ENCODE measurements at places on chromosomes 16 and 17. TPM values are rescaled to one million over a fixed set of nuclear protein-coding genes. Genes with fewer than 3 reads are reported as not detected.

The ALG1 gene
- 21.3 TPM for total RNA-seq

DNA sequence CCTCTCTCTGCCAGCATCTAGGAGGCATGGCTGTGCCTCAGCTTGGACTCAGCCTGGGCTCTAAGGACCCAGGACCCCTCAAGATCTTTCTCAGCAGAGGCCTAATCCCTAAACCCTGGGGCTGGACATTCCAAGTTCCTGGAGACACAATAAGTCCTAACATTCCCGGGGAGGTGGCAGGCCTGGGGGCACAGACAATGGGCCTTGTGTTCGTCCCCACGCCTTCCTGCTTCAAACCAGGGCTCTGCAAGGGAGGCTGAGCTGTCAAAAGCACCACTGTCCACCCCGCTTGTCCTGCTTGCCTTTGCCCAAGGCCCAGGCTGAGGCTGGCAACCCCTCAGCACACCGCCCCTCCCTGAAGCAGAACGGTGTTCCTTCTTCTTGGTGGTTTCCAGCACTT lies 13.7 kb downstream of the SDK2 start:
- no peak overlapping the region for H3K4me3 ChIP-seq
- H3K36me3 ChIP-seq, result no peaks in the 10 kb centered on the region
- DNase-seq, result no peak
- no peaks in the 10 kb centered on the region for H3K4me1 ChIP-seq

- no peaks in the 10 kb centered on the region for H3K36me3 ChIP-seq
- no peak overlapping the region for H3K27ac ChIP-seq
- H3K27me3 ChIP-seq, result no peaks in the 10 kb centered on the region
- no peaks in the 10 kb centered on the region for H3K4me1 ChIP-seq
- DNase-seq, result no peak
Measured at GRCh38 chr16:64098451-64098850, 1023.4 kb downstream of the CDH11 start.

DNA sequence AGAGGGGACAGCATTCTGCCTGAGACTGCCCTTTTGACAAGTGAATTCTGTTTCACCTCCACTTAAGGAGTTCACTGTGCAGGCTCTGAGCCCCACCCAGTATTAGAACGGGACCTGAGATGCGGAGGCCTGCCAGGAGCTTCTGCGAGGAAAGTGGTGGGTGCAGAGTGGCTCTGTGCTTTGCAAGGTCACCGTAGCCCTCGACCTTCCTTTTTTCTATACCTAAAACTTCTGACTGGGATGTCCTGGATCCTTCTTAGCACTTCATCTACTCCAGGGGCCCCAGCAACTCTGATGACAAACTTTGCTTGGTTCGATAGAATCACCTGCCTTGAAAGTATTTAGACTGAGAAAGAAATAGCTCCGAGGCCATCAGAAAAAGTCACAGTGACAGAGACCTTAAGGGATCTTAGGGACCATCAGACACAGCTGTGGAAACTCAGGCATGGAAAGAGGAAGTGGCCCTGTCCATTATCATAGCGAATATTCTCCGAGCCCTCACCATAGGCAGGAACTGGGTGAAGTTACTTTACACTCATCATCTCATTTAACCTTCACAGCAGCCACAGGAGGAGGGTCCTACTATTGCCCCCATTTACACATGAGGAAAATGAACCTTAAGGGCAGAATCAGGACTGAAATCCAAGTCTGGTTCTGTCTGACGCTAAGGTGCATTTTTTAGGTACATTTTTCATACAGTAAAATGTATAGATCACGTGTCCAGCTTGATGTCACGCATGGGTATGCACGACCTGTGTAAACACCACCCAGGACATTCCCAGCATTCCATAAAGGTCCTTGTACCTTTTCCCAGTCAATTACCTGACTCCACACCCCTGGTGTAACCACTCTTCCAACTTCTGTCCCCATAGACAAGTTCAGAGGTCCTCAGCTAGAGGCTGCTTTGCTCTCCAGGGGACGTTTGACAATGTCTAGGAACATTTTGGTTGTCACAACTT lies 676 bp upstream of the KRT13 start:
- no peaks in the 10 kb centered on the region for H3K4me1 ChIP-seq
- DNase-seq, result no peak
- H3K27me3 ChIP-seq, result no peaks in the 10 kb centered on the region
- no peak overlapping the region for H3K4me3 ChIP-seq

DNA sequence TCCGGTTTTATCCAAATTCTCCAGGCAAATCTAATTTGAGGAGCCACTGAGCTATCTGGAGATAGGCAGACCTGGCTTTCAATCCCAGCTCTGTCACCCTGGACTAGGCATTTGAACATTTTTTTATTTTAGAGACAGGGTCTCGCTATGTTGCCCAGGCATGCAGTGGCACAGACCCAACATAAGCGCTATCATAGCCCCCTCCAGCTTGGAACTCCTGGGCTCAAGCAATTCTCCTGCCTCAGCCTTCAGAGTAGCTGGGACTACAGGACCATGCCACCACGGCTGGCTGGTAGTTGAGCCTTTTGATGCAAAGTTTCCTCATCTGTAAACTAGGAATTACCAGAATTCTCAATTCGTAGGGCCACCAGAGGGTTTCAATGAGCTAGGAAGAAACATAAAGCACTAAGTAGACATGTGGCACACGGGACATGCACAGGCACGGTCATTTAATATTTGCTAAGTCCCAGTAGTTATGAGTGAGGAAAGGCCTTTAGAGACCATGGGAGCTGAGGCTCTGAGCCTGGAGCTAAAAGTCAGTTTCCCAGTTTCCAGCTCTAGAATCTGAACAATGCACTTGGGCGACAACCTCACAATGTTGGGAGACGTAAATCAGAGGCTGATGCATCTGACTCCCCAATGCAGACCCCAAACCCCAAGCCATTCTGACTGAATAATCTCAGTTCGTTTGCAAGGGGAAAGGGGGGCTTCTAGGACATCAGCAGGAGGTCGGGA lies 1.1 kb downstream of the ELOB start:
- DNase-seq, result no peak
- peaks cover 16% of the 10 kb centered on the region for H3K4me1 ChIP-seq
- H3K27ac ChIP-seq, result no peak overlapping the region
- H3K4me3 ChIP-seq, result peak overlapping the region; percentile 62

- no peaks in the 10 kb centered on the region for H3K36me3 ChIP-seq
- no peaks in the 10 kb centered on the region for H3K4me1 ChIP-seq
- DNase-seq, result no peak
Measured at GRCh38 chr16:5875416-5875815, 777.8 kb upstream of the EEF2KMT start.

DNA sequence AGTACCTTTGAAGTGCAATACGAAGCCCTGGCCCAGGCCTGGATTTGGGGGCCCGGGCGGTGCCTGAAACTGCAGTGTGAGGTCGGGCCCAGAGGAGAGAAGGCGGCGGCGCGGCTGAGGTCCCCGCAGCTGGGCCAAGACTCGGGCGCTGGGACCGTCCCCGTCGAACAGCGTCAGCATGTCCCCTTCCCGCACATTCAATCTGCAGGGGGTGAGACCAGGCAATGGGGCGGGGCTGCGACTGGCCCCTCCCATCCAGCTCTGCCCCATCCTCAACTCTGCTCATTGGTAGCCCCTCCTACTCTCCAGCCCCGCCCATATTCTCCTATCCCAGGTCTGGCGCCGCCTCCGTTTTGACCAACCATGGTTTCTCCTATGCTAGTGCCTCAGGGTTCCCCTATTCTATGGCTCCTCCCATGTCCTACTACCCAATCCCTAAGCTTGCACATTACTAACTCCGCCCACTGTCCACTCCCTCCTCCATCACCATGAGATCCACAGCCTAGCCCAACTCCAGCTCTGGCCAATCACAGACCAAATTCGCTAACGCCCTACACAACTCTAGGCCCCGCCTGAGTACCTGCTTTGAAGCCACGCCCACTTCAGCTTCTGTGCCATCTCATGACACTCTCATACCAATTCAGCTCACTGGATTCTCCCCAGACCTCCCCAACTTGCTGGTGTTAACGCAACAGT lies 14.4 kb upstream of the CDIPT start:
- H3K4me1 ChIP-seq, result no peaks in the 10 kb centered on the region
- H3K36me3 ChIP-seq, result no peaks in the 10 kb centered on the region
- no peaks in the 10 kb centered on the region for H3K27me3 ChIP-seq
- no peak overlapping the region for H3K4me3 ChIP-seq

DNA sequence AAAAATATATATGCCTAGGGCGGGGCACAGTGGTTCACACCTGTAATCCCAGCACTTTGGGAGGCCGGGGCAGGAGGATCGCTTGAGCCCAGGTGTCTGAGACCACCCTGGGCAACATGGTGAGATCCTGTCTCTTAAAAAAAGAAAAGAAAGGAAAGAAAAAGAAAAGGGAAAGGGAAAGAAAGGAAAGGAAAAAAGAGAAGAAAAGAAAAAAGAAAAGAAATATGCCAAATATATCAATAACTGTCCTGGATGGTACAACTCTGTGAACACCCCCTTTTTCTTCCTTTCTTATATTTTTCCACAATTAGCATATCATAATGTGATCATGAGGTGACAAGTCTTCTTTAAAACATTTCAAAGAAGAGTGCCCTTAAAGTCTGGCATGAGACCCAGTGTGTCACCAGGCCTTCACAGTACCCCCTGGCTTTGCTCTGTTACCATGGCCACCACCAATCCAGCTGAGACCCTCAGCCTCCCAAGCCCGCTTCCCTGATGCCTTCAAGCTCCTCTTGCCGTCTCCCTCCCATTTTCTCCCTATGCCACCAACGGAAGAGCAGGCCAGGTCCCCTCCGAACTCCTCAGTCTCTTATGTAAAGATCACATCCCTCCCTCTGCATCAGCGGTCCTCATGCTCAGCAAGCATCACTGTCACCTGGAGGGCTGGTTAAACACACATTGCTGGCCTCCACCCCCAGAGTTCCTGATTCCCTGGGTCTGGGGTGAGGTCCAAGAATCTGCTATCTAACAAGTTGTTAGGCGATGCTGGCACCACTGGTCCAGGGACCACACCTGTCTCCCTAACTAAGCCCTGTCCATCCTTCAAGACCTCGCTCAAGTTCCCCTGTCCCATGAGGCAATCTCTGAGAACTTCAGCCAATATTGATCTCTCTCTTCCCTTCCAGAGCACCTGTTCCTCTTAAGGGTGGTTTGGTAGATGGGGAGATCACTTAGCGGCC lies 44.5 kb downstream of the CUEDC1 start:
- H3K27ac ChIP-seq, result no peak overlapping the region
- H3K4me1 ChIP-seq, result peaks cover 4% of the 10 kb centered on the region
- DNase-seq, result no peak

- no peak for DNase-seq
- no peaks in the 10 kb centered on the region for H3K36me3 ChIP-seq
- peaks cover 31% of the 10 kb centered on the region for H3K4me1 ChIP-seq
- H3K4me3 ChIP-seq, result no peak overlapping the region
Measured at GRCh38 chr16:89345642-89346150, 128.2 kb downstream of the ZNF778 start.
